ENCODE measurements at places on chromosomes 6 and 20.

- no peak for DNase-seq
Observed at GRCh38 chr6:137883400-137884148, 16.5 kb downstream of the TNFAIP3 start.

- DNase-seq: no peak
Observed at GRCh38 chr20:52817511-52817910, 154.6 kb upstream of the TSHZ2 start.

DNA sequence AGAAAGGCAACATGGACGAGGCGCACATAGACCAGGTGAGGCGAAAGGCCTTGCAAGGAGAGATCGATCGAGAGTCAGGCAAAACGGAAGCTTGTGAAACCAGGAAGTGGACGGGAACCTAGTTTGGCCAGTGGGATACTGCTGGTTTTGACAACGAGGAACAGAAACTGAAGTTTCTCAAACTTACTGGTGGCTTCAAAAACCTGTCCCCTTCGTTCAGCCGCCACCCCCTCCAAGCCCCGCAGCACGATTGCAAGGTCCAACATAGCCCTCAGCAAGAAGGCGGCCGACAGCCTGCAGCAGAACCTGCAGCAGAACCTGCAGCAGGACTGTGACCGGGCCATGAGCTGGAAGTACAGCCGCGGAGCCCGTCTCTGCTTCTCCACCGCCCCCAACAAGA, 238.0 kb downstream of the KHDC1L start:
- DNase-seq: no peak

DNA sequence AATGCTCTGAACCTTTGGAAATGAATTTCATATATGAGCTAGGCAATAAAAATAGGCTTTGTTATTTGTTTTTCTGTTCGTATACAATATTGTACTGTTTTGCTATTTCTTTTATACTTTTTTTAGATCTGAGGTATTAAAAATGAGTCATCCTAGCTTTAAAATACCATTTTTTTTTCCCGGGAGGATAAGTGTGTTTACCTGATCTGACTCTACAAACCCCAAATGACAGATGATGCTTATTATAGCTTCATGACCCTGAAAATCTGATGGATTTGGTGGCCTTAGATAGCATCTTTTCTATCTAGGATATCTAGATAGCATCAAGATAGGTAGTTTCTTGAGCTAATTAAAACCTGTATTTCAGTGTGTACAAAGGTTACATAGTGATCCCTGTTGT, 206.4 kb downstream of the DTNBP1 start:
- no peak for DNase-seq

DNA sequence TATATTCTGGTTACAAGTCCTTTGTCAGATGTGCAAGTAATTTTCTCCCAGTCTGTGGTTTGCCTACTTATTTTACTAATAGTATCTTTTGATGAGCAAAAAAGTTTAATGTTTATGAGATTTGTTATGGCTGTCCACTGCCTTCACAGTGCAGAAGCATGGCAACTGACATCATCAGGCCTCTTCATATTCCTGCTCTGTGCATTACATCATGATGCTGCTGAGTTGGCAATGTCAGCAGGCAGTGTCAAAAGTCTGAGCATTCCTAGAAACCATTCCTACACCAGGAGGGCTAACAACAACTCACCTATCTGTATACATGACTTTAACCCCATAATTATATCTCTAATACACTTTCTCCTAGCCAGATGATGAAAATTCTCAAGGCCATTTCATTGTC, 10.8 kb upstream of the OR2B2 start:
- DNase-seq: no peak

GRCh38 chr6:408599-409102, 17.1 kb downstream of the IRF4 start:
- DNase-seq: no peak

DNA sequence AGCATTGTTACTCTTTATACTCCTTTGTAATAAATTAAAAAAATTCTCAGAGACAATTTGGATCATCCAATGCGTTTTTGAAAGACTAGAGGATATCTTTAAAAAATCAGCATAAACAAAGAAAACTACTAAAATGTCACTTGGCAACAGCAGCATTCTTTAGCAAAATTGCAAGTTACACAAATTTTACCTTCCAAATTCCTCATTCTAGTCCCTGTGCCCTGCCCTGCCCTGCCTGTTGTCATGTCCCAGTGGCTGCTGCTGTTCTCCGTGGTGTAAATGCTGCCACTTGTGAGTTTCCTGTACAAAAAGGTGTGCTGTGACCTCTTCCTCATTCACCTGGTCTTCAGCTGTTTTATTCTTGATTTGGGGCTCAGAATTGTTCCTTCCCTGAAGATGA, 83.2 kb downstream of the CDC5L start:
- DNase-seq: no peak

GRCh38 chr6:170136541-170137175, 154.2 kb downstream of the DLL1 start:
- no peak for DNase-seq

- DNase-seq: no peak
Observed at GRCh38 chr6:27213544-27214125, 33.9 kb upstream of the PRSS16 start.
